Right lobe of liver (tissue), 6 donors: ENCODE measurements at places on chromosomes 7 and 10.

DNA sequence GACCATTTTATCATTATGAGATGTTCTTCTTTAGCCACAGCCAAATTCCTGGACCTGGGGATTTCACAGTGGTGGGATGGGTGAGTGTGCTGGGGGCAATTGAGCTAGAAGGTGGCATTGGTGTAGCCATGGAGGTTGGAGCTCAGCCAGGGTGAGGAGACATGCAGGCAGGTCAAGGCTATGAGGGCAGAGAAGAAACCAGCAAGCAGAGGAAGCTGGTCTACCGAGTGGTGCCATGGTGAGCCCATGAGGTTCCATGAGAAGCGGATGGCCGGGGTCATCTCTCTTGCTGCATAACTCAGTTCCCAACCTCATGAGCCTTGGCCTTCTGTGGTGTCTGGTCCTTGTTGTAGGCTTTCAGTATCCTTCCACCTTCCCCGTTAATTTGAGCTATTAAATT lies 91.4 kb downstream of the CARD11 start:
- H3K4me3 ChIP-seq: no peak overlapping the region
- H3K36me3 ChIP-seq: no peaks in the 10 kb centered on the region
- H3K4me1 ChIP-seq: no peaks in the 10 kb centered on the region
- H3K27ac ChIP-seq: no peak overlapping the region
- DNase-seq: no peak

DNA sequence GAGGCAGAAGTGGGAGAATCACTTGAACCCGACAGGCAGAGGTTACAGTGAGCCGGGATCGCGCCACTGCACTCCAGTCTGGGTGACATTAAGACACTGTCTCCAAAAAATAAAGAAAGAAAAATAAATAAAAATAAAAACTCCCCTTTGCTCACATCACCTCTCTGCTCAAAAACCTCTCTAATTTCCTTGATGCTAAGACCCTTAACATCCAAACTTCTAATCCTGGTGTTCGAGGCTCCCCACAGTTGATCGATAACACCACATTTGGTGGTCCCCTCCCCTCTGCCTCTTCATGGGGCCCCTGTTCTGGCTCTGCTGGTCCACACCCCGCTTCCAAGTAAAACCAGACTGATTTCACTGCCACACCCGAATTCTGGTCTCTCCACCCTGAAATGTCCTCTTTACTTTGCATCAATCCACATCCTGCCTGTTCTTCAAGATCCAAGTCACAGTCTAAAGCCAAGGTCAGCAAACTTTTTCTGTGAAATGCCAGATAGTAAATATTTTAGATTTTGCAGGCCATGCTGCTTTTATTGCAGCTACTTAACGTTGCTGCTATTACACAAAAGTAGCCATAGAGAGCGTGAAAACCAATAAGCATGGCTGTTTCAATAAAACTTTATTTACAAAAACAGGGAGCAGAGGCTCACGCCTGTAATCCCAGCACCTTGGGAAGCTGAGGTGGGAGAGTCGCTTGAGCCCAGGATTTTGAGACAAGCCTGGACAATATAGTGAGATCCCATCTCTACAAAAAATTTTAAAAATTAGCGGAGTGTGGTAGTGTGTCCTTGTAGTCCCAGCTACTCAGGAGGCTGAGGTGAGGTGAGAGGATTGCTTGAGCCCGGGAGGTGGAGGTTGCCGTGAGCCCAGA lies 11.8 kb downstream of the MOSPD3 start:
- H3K27ac ChIP-seq: no peak overlapping the region
- DNase-seq: no peak
- no peaks in the 10 kb centered on the region for H3K4me1 ChIP-seq
- H3K4me3 ChIP-seq: no peak overlapping the region
- no peaks in the 10 kb centered on the region for H3K36me3 ChIP-seq

DNA sequence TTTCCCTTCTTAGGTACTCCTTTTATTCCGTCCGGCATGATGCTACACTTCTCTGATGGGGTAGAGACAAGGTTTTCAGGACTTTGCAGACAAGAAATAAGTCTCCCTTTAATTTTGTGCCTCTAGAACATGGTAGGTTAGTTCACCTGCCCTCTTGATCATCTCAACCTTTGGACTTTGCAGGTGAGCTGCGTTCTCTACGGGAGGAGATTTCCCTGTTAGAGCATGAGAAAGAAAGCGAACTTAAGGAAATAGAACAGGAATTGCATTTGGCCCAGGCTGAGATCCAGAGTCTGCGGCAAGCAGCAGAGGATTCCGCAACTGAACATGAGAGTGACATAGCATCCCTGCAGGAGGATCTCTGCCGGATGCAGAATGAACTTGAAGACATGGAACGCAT lies 9.2 kb downstream of the CCDC136 start:
- H3K4me3 ChIP-seq: no peak overlapping the region
- H3K36me3 ChIP-seq: no peaks in the 10 kb centered on the region
- H3K27me3 ChIP-seq: no peaks in the 10 kb centered on the region
- no peak overlapping the region for H3K27ac ChIP-seq
- no peak for DNase-seq
- H3K4me1 ChIP-seq: no peaks in the 10 kb centered on the region

DNA sequence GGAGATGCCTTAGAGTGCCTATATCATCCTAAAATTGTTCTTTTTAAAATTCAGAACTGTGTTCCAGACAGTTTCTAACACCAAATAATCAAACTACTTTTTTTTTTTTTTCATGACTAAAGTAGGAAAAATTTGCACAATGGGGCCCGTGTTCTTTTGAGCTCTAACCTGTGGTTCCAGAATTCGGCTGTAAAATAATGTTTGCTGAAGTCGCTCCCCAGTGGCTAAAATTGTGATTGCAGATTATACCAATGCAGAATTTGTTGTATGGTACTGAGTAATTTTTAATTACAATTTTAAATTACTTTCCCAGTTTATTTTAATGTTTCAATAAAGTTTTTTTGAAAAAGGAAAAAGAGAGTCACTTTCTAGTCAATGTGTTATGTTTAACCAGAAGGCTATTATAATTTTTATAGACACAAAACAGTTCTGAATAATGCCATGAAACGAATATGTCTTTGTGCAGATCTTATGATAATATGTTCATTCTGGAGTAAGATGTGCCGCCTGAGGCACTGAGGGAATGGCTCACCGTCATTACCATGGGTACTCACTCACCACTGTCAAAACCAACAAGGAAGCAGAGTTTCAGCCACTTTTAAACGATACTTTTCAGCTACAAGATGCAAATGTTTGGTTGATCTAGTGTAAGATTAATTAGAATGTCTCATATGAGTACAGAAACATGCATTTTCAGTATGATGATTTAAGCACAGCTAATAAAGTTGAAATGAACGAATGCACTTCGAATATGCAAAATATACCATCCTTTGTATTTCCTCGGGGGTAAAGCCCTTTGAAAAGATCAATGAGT lies 173.6 kb downstream of the PRKCQ start:
- no peak overlapping the region for H3K27ac ChIP-seq
- no peaks in the 10 kb centered on the region for H3K36me3 ChIP-seq
- no peak overlapping the region for H3K4me3 ChIP-seq
- no peak for DNase-seq
- peaks cover 1% of the 10 kb centered on the region for H3K4me1 ChIP-seq

- no peak for DNase-seq
- H3K4me3 ChIP-seq: no peak overlapping the region
- no peaks in the 10 kb centered on the region for H3K36me3 ChIP-seq
- H3K27ac ChIP-seq: peak overlapping the region; percentile 49
- H3K4me1 ChIP-seq: no peaks in the 10 kb centered on the region
These were observed 107.3 kb downstream of the AHR start for GRCh38 chr7:17405786-17406185.

DNA sequence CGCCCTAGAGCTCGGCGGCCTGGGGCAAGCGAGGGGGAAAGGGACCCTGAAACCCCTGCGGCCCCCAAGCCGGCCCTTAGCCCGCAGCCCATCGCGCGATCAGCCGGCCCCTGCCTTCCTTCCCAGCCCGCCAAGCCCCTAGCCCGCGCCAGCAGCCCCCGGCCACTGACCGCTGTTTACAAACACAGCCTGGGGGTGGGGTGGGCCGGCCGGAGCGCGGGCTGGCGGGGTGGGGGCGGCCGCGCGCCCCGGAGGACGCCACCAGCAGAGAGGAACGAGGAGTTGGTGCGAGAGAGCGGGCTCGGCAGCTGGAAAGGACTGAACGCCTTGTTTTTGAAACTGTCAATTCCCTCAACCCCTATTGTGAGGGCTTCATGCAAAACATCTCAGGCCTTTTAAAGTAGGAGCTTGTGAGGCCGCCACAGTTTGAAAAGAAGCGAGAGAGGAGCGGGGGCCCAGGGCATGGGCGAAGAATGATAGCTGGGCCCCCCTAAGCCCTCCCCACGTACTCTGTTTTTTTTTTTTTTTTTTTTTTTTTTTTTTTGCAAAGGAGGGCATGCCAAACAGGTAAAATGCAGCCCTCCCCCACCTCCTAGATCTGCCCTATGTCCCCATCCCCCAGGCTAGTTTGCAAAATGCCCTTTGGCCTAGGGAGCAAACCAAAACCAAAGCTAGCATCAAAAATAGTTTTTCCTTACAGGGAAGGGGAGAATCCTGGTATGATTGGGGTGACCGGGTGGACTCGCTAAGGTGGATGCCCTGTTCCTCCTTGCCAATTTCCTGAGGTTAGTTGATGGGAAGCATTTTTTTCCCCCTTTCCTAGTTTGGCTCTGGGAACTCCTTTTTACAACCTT lies 15.0 kb downstream of the SKIDA1 start:
- peaks cover 40% of the 10 kb centered on the region for H3K4me1 ChIP-seq
- no peaks in the 10 kb centered on the region for H3K27me3 ChIP-seq
- peak; percentile 79 for DNase-seq
- peak overlapping the region; percentile 94 for H3K27ac ChIP-seq

DNA sequence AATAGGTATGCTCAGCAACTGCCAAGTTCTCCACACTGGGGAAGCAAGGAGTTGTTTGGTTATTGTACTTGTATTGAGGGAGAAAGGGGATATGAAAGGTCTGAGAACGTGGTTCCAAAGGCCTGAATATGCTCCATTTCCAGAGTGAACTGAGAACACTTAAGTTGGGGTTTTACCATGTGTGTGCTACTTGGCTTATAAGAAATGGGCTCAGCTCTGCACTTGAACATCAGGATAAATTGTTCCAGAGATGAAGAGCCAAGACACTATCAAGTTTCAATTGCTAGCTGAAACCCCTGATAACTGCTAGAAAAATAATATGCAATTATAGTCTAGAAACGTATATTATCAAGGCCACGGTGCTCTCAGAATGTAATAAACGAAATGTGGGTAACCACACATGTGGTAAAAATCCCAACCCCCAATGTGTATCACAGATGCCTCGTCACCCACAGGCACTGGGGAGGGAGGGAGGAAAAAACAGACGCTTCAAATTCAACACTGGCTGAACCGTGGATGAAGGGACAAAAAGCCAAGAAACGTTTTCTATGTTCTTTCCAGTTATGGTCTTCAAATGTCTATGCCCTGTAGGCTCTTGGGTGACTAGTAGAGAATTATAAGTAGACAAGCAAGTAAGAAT lies 16.3 kb downstream of the ELMO1 start:
- no peak for DNase-seq
- peaks cover 38% of the 10 kb centered on the region for H3K4me1 ChIP-seq
- H3K27me3 ChIP-seq: no peaks in the 10 kb centered on the region
- H3K36me3 ChIP-seq: no peaks in the 10 kb centered on the region
- H3K4me3 ChIP-seq: no peak overlapping the region

- H3K27ac ChIP-seq: peak overlapping the region; percentile 22
- peaks cover 70% of the 10 kb centered on the region for H3K4me1 ChIP-seq
- DNase-seq: no peak
- no peaks in the 10 kb centered on the region for H3K36me3 ChIP-seq
- peak overlapping the region; percentile 4 for H3K4me3 ChIP-seq
These were observed 129.2 kb downstream of the TNS3 start for GRCh38 chr7:47452715-47453092.

DNA sequence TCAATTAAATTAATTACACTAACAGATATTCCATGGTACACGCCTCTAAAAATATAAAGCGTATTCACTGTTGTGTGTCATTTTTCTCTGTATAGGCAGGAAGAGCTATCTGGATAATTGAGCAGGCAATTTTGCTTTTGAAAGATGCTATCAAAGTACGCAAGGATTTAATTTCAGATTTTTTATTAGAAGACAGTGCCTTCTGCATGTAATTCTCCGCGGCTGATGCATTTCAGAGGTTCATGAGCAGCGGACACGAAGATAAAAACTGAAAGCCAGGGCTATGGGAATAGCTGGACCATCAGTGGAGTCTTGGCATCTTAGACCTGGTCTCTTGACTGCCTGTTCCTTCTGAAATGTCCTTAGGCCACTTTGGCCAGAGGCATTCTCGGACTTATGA lies 35.7 kb upstream of the SDK1 start:
- H3K27me3 ChIP-seq: no peaks in the 10 kb centered on the region
- no peak for DNase-seq
- no peaks in the 10 kb centered on the region for H3K4me1 ChIP-seq
- H3K4me3 ChIP-seq: no peak overlapping the region

- no peaks in the 10 kb centered on the region for H3K36me3 ChIP-seq
- no peak for DNase-seq
- H3K27me3 ChIP-seq: no peaks in the 10 kb centered on the region
- H3K4me3 ChIP-seq: no peak overlapping the region
- H3K27ac ChIP-seq: no peak overlapping the region
- H3K4me1 ChIP-seq: no peaks in the 10 kb centered on the region
These were observed 189.9 kb downstream of the PLPP4 start for GRCh38 chr10:120646738-120647456.

- H3K4me3 ChIP-seq: no peak overlapping the region
- H3K4me1 ChIP-seq: no peaks in the 10 kb centered on the region
- H3K27me3 ChIP-seq: no peaks in the 10 kb centered on the region
- H3K27ac ChIP-seq: no peak overlapping the region
- H3K36me3 ChIP-seq: no peaks in the 10 kb centered on the region
These were observed 74.9 kb downstream of the ADCYAP1R1 start for GRCh38 chr7:31126976-31127375.

GRCh38 chr7:85708221-85708620 lies 521.4 kb upstream of the SEMA3D start:
- DNase-seq: no peak
- no peak overlapping the region for H3K4me3 ChIP-seq
- H3K36me3 ChIP-seq: no peaks in the 10 kb centered on the region
- no peaks in the 10 kb centered on the region for H3K4me1 ChIP-seq
- H3K27ac ChIP-seq: no peak overlapping the region
